Femur (tissue), 1 donor: ENCODE measurements at places on chromosomes 12 and 14.

GRCh38 chr14:63752449-63753169 is 24.7 kb upstream of the SGPP1 start:
- no peak for DNase-seq

DNA sequence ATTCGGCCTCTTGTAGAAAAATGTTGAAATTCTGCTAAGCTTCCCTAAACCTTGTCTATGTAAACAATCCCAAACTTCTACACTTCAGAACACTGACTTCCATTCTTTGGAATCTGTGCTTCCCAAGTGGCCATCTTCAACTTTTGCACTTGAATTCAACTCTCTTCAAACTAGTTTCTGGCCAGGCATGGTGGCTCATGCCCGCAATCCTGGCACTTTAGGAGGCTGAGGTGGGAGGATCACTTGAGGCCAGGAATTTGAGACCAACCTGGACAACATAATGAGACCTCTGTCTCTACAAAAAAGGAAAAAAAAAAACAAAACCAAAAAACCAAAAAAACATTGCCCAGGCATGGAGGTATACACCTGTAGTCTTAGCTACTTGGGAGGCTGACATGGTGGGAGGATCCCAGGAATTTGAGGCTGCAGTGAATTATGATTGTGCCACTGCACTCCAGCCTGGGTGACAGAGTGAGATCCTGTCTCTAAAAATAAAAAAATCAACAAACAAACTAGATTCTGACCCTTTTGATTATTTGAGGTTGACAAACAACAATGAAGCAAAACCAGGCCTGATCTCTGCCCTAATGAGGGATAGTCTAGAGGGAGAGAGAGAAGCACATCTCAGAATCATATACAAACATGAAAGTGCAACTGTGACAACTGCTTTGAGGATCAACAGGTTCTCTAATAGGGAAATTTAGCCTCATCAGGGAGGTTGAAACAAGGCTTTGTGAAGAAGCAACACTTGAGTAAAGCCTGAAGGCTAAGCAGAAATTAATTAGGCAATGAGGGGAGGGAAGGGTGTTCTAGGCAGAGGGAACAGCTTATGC is 11.6 kb upstream of the C12orf75 start:
- DNase-seq, result no peak

- peak; percentile 40 for DNase-seq
Observed at GRCh38 chr12:74980510-74980909, 229.1 kb downstream of the KCNC2 start.

- DNase-seq, result no peak
Observed at GRCh38 chr14:30906752-30907658, 32.6 kb downstream of the COCH start.

DNA sequence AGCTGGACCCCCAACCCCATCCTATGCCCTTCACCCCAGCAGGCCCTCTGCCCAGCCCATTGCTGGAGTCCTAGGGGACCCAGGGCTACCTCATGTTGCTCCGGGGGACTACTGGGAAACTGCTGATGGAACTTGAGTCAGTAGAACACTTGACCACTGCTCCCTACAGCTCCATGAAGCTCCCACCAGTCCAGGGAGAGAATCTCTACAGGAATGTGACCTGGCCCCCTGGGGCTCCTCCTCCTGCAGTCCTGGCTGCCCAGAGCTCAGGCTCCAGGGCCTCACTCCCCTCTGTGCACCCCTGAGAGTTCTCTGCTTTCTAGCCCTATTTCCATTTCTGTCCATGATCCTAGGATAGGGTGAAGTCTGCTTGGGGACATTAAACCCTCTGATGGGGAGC is 10.8 kb upstream of the AQP2 start:
- DNase-seq, result no peak

DNA sequence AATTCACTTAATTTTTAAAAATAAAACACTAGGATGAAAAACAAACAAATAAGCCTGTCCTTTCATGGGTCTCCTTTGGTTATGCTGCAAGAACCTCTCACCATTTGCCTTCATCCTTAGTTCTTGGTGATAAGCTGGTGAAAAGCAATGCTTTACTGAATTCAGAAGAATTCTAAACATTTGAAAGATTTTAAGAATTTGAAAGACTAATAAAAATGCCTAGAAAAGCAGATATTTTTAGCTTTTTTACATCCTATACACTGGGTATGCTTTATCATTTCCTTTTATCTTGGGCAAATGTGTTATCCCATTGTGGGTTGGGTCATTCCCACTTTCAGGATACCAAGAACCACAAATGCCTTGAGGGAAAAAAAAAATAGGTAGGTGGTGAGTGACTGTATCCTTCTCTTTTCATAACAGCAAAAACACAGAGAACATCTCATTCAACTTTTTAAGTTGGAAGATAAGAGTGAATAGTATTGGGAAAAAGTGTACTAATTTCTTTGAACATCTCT is 197.1 kb upstream of the ABCD2 start:
- DNase-seq, result no peak

DNA sequence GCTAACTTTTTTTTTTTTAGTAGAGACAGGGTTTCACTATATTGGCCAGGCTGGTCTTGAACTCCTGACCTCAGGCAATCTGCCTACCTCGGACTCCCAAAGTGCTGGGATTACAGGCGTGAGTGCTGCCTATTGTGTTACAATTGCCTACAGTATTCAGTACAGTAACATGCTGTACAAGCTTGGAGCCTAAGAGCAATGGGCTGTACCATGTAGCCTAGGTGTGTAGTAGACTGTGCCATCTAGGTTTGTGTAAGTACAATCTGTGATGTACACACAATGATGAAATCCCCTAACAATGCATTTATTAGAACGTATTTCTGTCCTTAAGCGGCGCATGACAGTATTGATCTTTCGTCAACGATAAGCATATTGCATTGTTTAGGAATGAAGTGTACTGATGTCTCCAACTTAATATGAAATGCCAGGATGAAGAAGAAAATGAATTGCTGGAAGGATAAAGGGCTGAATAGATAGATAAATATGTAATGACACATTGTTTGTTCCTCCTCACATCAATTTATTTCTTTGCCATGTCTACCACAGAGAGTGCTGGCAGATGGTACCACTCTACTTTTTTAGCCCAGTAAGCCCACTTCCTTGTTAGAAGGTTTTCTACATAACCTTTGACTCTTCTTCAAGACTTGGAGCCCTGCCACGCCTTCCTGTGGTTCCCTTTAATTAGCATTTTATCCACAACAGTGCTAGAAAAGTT is 467.5 kb downstream of the VRK1 start:
- no peak for DNase-seq

DNA sequence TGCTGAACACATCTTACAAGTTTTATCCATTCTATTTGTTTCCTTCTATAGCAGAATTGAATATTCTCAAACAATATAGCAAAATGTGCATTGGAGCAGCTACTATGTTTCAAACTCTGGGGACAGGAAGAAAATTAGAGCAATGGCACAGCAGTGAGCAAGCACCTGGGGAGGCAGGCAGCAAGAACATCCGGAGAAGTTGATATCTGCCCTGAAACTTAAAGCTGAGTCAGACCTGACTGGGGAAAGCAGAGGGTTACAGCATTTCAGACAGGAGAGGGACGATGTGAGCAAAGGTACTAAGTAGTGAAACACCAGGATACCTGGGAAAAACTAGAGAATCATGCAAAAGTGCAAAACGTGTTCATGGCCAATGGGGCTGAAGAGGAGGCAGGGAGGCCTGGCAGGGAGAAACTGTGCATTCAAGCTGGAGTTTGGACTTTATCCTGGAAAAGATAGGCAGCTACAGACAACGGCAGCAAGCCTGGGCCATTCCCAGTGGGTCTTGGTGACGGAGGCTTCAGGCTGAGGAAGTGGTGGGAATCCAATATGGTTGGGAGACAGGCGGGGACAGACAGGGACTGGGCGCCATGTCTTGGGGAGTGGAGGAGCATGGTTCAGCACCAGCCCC is 118.0 kb upstream of the CDKN3 start:
- DNase-seq, result no peak

DNA sequence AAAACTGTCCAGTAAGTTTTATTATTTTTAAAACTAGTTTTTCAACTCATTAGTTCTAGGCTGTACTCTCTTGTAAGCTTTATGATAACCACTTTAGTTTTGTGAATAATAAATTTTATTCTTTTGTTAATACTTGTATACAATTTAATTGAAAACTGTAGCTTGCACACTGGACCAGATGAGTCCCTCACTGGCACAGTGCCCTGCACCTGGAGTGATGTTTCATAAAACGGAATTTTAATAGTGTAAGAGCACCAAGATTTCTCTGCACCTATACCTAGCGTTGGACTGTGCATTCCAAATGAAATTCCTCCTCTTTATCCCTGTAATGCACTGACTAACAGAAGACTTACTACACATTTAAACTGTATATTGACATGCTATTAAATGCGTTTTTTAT is 80.8 kb downstream of the PRIMA1 start:
- no peak for DNase-seq

DNA sequence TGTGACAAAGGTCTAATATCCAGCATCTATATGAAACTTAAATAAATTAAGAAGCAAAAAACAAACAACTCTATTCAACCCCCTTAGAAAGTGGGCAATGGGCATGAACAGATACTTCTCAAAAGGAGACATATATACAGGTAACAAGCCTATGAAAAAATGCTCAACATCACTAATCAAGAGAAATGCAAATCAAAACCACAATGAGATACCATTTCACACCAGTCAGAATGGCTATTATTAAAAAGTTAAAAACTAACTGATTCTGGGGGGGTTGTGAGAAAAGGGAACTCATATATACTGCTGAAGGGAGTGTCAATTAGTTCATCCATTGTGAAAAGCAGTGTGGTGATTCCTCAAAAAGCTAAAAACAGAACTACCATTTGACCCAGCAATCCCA is 198.9 kb downstream of the BMP4 start:
- DNase-seq, result no peak

DNA sequence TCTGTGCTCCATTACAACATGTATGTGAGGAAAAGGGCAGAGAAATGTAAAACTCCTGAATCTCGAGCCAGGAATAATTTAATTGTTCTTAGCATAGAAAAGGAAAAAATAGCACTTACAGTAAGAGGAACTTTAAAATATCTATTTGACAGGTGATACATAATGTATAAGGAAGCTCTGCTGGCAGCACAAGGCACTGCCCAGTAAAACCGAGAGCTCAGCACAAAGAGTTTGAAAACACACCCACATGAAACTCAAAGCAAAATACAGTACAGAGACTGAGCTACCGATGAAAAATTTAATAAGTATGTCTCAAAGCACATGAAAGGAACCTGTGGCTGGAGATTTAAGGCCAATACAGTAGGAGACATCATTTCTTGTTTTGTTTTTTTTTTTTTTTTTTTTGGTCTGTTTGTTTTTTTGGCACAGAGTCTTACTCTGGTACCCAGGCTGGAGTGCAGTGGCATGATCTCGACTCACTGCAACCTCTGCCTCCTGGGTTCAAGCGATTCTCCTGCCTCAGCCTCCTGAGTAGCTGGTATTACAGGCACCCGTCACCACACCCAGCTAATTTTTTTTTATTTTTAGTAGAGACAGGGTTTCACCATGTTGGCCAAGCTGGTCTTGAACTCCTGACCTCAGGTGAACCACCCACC is 19.2 kb downstream of the CLIP1 start:
- no peak for DNase-seq

DNA sequence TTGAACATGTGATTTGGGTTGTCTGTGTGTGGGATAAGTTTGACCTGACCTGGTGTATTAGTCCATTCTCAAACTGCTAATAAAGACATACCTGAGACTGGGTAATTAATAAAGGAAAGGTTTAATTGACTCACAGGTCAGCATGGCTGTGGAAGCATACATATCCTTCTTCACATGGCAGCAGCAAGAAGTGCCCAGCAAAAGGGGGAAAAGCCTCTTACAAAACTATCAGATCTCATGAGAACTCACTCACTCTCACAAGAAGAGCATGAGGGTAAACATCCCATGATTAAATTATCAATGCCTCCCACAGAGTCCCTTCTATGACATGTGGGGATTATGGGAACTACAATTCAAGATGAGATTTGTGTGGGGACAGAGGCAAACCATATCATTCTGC is 94.0 kb upstream of the PPM1H start:
- no peak for DNase-seq

DNA sequence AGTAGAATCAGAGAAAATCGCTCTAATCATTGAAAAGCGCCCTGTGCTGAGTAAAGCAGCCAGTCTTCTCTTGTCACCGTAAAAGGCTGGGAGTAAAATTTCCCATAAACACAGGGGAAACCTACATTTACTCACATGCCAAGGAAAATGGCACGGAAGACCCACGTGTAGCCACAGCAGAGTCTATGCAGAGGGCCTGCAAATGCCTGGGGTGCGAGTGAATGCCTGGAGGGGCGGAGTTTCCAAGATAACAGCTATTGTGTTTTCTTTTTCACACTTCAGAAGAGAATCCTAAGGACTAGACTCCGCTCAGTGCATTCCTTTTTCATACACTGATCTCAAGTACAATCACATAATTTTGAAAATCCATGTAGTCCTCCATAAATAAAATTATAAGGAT is 159.9 kb upstream of the FOXN3 start:
- DNase-seq, result no peak

DNA sequence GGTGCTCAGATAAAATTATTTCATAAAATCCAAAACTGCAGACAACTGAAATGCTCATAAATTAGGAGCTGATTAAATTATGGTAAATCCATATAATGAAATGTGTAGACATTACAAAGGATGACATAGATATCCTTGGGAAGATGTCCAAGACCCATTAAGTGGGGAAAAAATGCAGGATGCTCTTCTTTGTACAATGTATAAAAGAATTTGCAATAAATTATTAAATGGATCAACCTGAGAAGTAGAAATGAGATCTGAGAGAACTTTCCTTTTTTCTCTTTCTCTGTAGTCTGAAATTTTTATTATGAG is 336.4 kb upstream of the E2F7 start:
- no peak for DNase-seq

GRCh38 chr14:87952307-87953094 is 40.5 kb downstream of the GALC start:
- no peak for DNase-seq

GRCh38 chr12:95291501-95291900 is 73.9 kb downstream of the VEZT start:
- DNase-seq, result no peak

DNA sequence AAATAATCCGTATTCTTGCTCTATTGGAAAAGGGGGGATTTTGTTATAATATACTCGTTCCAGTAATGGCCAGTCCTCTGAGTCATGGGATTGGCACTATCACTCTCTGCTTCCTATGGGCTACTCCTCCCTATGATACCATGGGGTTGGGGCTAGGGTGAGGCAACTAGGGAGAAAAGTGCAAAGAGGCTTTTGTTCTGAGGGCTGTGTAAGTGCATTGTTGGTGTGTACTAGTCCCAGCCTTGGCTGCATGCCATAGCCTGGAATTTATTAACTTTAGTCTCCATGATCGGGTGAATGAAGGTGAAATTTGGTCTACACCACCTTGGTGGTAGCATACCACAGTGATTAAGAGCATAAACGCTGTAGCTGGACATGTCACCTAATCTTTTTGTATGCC is 247.6 kb downstream of the RPAP3 start:
- DNase-seq, result no peak

DNA sequence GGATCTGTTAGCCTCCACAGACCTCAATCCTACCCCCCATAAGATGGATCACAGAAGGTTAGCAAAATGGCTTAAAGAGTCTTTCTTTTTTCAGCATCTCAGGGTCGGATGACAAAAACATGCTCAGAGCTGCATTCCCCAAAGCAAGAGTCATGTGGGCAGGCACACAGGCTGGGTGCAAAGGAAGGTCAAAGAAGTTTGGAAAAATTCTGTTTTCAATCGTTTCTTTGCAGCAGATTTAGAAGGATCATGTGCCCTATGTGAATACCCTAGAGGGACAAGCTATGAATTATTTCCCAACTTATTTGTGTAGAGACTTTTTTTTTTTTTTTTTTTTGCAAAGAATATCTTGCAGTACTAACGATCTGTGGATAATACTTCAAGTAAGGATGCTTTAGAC is 845.4 kb downstream of the VRK1 start:
- no peak for DNase-seq
